ENCODE measurements at places on chromosomes 11 and 22.

DNA sequence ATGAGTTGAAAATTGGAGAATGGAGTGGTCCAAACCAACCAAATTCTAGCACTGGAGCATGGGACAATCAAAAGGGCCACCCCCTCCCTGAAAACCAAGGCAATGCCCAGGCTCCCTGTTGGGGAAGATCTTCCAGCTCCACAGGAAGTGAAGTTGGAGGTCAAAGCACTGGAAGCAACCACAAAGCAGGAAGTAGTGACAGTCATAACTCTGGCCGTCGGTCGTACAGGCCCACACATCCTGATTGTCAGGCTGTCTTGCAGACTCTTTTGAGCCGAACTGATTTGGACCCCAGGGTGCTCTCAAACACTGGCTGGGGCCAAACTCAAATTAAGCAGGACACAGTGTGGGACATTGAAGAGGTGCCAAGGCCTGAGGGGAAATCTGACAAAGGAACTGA, 80.5 kb upstream of the ADSL start:
- no peak for DNase-seq

- DNase-seq = no peak
Observed at GRCh38 chr11:77842441-77843121, 21.6 kb downstream of the AAMDC start.

GRCh38 chr11:63873311-63873710, 34.4 kb downstream of the MARK2 start:
- DNase-seq = no peak

- no peak for DNase-seq
Observed at GRCh38 chr11:115941044-115941443, 436.8 kb upstream of the CADM1 start.

DNA sequence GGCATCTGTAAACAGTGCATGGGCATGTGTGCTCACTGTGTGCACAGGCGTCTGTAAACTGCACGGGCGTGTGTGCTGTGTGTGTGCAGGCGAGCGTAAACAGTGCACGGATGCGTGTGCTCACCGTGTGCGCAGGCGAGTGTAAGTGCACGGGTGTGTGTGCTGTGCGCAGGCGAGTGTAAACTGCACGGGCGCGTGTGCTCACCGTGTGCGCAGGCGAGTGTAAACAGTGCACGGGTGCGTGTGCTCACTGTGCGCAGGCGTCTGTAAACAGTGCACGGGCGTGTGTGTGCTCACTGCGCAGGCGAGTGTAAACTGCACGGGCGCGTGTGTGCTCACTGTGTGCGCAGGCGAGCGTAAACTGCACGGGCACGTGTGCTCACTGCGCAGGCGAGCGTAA, 22.4 kb downstream of the RNH1 start:
- DNase-seq = no peak

DNA sequence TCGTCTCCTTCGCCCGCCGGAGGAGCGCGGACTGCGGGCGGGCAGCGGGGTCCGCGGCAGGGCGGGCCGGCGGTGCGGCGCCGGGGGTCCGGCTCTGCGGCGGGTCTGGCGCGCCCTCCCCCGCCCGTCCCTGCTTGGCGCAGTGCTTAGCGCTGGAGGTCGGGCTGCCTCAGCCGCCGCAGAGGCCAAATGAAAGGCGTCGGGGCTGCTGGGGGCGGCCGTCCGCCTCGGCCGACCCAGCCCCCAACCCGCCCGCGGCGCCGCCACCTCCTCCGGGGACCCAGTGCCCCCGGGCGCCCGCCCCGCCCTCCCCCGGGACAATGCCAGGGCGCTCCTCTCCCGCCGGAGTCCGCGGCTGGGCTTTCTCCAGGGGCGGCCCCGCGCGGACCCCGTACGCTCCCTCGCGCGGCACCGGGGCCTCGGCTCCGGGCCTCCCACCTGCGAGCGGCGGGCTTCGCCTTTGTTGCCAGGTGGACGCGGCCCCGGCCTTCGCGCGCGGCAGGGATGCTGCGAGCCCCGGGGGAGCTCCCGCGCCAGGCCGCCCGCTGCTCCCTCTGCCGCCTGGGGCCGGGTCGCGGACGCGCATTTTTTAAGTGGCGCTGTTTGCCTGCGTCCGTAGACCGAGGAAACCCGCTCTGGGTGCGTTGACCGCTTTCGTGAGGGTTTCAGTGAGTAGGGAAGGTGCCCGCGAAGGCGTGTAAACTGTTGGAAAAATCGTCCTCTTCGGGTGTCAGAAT, 583 bp downstream of the APLP2 start:
- DNase-seq = peak; percentile 30

DNA sequence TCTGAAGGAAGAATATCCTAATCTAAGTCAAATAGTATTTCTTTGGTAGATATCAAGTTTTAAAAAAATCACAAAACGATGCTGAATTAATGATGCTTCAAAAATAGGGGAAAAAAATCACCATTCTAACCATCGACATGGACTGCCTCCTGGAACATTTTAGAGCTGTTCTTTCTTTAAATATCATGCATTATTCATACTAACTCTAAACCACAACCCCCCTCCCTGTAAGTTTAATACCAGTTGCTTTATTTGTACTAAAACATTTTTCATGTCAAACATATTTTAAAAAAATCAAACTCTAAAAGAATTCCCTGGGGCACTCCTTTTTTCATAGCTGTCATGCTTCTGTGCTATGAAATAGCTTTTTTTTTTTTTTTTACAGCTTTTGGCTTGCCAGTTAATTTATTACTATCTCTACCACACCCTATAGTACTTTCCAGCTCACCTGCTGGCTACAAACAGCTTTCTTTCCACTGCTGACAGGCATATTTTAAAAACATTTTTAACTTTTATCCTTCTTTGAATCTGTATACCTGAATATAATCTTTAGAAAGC, 256.9 kb downstream of the SOX6 start:
- DNase-seq = no peak

DNA sequence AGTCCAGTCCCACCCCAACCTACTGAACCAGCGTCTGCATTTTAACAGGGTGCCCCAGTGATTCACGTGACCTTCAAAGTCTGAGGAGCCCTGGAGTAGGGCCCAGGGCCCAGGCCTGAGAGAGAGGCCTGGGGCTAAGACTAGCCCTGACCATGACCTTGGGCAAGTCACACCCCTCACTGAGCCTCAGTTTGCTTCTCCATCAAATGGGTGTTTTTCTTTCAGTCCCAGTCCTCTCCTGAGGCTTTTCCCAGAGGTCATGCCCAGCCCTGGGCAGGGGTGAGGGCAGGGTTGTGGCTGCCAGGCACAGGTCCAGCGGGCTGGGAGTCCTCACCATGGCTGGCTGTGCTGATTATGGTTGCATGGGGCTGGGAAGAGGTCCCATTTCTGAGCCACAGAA, 33.0 kb upstream of the GCAT start:
- DNase-seq = no peak

- DNase-seq = no peak
Observed at GRCh38 chr11:119816660-119817059, 87.7 kb upstream of the NECTIN1 start.

- peak; percentile 71 for DNase-seq
Observed at GRCh38 chr22:23767673-23768548, at the start of gene CHCHD10. TSS of gene CHCHD10 (minus strand) at chr22:23767972. CDS start at chr22:23767874, 98 bp downstream.

DNA sequence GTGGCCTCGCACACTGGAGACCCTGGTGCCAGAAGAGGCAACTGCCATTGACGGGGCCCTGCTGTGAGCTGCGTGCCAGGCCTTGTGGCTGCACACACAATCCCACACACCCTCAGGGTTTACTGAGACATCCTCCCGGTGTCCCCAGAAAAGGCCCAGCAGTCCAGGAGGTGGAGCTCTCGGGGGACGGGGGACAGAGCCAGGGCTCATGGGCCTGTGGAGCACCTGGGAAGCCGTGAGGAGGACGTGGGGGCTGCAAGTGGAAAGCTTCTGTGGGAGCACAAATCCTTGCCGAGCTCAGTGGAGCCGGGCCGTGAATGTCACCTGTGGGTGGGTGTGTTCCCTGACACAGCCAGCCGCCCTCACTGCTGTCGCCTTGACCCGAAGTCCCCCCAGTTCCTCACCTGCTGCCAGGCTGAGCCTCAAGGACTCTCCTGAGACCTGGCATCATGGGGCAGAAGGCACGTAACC, 609.7 kb downstream of the TBC1D22A start:
- DNase-seq = no peak

GRCh38 chr11:95788921-95789505, 569 bp downstream of the FAM76B start:
- DNase-seq = no peak

DNA sequence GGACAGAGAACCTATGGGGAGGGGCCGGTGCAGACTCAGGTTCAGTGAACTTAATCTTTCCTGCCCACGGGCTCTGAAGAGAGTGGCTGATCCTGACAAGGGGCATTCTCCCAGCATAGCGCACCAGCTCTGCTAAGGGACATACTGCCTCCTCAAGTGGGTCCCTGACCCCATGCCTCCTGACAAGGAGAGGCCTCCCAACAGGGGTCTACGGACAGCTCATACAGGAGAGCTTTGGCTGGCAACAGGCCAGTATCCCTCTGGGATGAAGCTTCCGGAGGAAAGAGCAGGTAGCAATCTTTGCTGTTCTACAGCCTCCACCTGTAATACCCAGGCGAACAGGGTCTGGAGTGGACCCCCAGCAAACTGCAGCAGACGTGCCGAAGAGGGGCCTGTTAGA, 394.0 kb downstream of the LRRC4C start:
- no peak for DNase-seq
